ENCODE measurements at places on chromosomes 4 and X.
A peak's percentile ranks its signal among the peaks of the same experiment; 100 is the strongest.

- no peak for DNase-seq
Measured at GRCh38 chrX:425056-425455, 38.3 kb upstream of the PPP2R3B start.

DNA sequence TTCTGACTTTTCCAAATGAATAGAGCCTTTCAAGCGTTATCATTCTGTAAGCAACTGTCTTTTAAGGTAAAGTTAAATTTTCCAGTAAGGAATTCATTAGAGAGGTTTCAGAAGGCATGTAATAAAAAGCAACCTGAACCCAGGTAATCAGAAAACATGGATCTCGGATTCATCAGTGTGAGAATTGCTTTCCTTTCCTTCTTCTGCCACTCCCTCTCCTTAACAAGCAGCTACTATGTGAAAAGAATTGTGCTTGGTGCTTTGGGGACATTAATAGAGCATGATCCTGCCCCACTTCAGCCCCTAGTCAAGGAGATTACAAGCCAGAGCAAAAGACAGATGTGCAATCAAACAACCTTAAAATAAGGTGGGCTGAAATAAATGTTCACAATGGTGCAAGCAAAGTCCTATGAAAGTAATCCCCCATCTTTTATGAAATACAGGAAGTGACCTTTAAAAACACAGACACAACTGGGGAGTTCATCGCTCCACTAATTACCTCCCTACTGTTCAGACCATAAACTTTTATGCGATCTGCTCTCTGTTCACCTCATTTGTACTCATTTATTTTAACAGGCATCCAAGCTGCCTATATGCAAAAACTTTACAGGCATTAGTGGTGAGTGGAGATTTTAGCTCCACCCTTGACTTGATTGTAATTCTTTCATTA, 122.9 kb upstream of the RASGEF1B start:
- DNase-seq, result no peak

DNA sequence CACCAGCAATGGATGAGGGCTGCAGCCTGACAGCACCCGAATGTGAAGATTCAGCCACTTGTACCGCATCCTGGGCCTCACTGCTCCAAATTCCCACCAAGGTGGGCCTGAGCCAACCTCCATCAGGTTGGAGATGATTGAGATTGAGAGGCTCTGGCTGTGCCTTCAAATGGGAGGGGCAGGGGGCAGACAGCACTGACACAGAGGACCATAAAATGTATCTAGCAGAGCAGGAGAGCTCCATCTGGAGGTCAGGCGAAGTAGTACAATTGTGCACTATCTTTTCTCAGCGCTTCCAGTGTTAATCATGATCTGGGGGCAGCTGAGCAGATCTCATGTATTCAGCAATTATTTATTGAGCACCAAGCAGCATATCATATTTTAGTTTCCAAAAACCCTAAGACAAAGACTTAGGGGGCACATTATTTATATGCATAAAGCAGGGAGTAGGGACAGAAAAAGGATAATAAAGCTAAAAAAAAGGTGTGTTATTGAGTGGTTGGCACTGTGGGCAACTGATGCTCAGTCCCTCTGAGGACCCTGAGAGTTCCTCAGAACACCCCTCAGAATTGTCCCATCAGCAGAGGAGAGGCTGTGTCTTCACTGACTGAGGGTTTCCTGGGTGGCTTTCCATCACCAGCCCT, 31.6 kb upstream of the C1QTNF7 start:
- peak; percentile 44 for DNase-seq

DNA sequence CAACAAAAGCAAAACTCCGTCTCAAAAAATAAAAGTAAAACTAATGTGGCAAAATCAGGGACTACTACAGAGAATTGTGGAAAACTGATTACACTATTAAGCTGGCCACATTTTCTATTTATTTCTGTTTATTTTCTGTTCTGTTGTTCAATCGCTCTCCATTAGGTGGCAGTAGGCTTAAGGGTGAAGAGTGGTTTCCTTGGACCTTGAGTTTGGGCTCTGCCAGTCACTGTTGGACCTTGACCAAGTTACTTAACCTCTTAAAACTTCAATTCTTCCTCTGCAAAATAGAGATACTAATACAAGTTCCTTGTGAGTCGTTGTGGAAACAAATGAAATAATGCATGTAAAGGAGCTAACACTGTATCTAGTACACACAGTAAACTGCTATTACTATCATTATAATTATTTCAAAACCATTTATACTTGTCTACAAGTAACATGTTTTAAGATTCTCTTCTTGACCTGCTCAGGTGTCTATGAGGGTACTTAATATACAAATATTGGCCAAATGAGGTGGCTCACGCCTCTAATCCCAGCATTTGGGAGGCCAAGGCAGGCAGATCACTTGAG, 15.2 kb downstream of the HSD17B11 start:
- no peak for DNase-seq

DNA sequence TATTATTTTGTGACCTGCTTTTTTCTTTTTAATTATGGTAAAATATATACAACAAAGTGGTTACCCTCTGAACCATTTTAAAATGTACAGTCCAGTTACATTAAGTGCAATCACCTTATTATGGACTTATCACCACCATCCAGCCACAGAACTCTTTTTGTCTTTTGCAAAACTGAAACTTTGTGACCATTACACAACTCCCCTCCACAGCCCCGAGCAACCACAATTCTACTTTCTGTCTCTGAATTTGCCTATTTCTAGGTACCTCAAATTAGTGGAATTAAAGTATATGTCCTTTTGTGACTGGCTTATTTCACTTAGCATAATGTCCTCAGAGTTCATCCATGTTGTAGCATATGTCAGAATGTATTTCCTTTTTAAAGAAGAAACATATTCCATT, 39.3 kb upstream of the WWC2 start:
- no peak for DNase-seq

GRCh38 chrX:15448010-15448639, 45.0 kb downstream of the PIR start:
- no peak for DNase-seq

DNA sequence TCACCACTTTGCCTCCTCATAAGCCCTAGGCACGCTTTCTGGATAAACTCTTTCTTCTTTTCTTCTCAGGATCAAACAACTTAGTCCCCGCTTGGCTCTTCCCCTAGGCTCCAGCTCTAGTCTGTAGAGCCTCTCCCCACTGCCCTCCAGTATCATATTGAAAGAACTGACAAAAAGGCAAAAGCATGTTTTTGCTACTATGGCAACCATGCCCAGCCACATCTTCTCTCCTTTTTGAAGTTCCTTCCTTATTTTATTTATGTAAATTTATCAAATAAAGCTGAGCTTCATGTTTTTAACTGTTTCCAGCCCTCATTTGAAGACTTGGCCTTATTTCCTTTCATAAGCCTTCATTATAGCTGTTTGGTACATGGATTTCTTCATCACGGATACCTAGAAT, 86.0 kb upstream of the LIMCH1 start:
- DNase-seq, result no peak

DNA sequence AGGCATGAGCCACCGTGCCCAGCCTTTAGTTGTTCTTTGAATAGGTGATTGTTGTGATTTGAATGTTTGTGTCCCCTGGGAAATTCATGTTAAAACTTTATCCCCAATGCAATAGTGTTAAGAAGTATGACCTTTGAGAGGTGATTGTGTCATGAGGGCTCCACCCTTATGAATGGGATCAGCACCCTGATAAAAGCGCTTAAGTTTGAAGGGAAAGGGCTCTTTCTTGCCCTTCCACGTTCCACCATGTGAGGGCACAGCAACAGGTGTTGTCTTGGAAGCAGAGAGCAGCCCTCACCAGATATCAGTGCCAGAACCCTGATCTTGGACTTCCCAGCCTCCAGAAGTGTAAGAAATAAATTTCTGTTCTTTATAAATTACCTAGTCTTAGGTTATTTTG, 33.7 kb upstream of the RP2 start:
- DNase-seq, result no peak

All from CD4-positive, alpha-beta memory T cell (primary cell).